ENCODE measurements at places on chromosomes 13 and 19.
A peak's percentile ranks its signal among the peaks of the same experiment; 100 is the strongest.

DNA sequence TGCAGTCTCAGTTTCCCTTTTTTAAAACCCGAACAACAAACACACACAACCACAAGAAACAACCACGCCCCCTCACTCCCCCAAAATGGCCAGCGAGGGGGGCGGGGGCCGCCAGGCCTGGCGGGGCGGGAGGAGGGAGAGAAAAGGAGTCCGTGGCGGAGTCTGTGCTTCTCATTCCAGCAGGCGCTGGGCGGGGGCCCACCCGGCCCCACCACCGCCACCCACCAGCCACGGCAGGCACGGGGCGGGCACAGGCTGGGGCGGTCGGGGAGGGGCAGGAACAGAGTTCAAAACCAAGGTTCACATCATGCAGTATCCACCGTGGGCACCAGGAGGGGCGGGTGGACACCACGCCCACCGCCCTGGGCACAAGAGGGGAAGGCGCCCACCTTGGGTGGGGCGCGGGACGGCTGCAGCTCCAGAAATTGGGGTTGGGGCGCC, 12.9 kb downstream of the DPF1 start:
- DNase-seq = no peak

DNA sequence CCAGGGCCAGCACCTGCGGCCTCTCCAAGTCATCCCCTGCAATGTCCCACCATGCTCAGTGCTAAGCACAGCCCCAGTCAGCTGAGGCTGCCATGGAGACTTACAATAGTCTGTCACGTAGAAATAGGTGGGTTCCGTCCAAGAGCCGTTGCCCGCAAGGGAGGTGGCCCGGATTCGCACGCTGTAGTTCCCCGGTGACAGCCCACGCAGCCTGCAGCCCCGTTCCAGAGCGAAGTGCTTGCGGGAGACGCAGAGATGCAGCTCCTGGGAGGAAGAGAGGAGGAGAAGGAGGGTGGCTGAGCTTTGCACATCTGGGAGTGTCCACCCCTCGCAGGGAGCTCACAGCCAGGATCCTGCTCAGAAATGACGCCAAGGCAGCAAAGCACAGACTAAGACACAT, 62.6 kb downstream of the ZNF557 start:
- no peak for DNase-seq

- no peak for DNase-seq
Measured at GRCh38 chr13:49302222-49302621, 54.5 kb downstream of the CDADC1 start.

DNA sequence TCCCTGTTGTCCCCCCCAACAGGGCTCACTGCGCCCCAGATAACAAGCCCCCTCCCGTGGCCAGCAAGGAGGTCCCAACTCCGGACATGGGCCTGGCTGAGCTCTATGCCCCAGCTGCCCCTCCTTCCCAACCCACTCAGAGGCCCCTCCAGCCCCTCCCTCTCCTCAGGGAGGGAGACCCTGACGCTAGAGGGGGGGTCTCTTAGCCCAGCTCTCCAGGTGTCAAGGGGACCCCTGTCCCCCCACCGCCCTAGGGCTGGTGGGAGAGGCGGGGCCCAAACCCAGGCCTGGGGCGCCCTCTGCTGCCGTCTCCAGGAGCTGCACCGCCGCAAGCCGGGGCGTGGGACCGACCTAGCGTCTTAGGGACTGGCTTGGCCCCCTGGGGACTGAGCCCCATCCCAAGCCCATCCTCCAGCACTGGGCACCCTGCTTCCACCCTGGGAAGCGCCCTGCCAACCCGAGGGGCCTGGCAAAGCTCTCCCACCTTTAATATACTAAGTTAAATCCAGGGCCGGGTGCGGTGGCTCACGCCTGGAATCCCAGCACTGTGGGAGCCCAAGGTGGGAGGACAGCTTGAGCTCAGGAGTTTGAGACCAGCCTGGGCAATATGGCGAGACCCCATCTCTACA, 1.4 kb downstream of the GRIN3B start:
- no peak for DNase-seq

DNA sequence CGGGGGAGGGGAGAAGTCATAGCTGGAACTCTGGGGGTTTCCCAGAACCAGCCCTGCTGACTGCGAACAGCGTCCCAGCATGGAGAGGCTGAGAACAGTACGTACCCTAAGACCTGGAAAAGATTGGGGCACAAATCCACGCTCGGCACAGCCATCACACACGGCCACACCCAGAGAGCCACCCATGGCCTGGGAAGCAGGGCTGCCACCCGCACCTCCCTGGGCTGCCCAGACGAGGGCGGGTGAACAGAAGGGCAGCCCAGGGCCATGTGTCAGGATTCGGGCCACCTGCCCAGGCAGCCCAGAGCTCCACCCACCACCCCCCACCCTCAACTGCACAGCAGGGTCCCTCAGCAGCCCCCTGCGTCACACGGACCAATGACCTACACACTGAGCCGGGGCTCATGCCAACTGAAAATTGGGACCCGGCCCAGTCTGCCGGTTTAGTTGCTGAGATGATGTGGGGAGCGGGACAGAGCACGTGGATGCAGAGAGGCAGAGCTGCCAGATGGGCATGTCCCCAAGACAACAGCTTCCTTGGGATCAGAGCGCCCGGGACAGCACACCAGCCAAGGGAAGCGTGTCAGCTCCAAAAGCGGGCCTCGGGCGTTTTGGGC, 8.5 kb downstream of the UBXN6 start:
- peak; percentile 73 for DNase-seq

- no peak for DNase-seq
Measured at GRCh38 chr13:76239031-76239680, 603.0 kb downstream of the LMO7 start.

GRCh38 chr19:40594255-40594654, 6.9 kb upstream of the LTBP4 start:
- no peak for DNase-seq

DNA sequence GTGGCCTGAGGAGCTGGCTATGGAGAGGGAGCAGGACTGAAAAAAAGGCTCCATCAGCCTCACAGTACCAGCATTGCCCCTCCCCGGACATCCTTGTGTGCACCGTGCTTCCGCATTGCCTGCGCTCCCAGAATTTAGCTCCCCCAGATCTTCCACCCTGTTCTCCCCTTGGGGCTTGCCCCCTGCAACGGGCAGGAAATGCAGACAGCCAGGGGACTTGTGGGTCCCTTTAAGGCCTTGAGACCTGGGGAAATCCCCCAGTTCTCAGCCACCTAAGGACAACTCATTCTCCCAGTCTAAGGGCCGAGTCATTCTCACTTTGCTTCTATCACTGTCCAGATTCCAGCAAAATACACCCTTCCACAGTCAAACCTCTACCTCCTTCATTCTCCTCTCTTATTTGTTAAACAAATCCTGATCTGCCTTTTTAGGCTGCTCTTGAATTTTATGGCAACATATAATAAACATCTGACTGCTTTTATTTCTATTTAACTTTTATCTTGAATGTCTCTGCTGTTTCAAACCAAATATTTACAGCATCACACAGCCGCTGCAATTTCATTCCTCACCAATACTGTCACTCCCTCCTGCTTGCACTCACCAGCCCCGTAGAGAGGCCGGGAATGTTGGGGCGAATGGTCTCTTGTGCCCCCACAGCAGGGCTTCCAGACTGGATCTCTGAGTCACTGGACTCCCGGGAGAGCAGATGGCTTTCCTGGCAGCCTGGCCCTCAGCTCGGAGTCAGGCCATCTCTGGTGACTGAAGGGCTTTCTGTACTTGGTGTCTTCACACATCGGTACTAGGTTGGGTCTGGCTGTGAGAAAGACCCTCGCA, 221.9 kb downstream of the TSHZ3 start:
- DNase-seq = no peak

DNA sequence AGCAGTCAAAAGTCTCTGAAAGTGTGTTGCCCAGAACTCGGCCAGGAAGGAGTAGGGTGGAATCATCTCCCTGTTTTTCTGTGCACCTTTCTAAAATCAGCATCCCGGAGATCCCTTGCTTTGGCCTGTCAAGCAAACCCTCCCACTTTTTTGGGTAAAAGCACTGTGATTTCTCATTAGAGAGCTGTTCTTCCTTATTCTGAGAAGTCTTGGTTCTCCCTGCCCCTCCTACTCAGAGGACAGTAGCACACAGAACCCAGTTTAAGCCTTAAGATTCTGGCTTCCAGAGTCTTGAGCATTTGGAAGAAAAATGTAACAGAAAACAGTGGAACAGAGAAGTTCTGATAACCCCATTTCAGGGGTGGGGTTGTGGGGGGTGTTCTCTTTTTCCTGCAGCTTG, 52.6 kb upstream of the KATNAL1 start:
- DNase-seq = no peak

DNA sequence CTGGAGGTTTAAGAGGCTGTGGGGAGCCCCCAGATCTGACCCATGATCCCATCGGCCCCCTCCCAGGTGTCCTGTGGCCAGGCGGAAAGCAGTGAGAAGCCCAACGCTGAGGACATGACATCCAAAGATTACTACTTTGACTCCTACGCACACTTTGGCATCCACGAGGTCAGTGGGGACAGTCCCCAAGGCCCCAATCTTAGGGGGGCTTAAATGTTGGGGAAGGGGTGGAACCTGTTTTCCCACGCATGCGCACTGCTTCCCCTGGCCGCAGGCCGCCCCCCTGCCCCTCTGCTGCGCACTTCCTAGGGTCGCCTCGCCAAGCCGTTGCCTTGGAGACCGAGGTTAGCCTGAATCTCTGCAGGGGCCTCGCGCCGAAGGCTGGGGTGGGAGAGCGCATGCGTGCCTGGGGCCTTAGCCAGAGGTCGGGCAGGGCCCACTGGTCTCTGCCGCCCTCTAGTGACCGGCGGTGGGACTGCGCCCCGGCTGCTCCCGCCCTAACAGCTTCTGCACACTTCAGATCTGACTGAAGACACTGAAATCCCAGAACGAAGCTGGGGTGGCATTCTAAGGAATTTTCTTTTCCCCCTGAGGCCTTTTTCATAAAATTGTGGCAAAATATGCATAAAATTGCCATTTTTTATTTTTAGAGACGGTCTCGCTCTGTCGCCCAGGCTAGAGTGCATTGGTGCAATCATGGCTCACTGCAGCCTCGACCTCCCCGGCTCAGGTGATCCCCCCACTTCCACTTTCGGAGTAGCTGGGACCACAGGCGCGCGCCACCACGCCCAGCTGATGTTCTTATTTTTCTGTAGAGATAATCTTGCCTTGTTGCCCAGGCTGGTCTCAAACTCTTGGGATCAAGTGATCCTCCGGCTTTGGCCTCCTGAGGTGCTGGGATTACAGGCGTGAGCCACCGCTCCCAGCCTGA, 3.6 kb downstream of the PRMT1 start:
- peak; percentile 77 for DNase-seq

DNA sequence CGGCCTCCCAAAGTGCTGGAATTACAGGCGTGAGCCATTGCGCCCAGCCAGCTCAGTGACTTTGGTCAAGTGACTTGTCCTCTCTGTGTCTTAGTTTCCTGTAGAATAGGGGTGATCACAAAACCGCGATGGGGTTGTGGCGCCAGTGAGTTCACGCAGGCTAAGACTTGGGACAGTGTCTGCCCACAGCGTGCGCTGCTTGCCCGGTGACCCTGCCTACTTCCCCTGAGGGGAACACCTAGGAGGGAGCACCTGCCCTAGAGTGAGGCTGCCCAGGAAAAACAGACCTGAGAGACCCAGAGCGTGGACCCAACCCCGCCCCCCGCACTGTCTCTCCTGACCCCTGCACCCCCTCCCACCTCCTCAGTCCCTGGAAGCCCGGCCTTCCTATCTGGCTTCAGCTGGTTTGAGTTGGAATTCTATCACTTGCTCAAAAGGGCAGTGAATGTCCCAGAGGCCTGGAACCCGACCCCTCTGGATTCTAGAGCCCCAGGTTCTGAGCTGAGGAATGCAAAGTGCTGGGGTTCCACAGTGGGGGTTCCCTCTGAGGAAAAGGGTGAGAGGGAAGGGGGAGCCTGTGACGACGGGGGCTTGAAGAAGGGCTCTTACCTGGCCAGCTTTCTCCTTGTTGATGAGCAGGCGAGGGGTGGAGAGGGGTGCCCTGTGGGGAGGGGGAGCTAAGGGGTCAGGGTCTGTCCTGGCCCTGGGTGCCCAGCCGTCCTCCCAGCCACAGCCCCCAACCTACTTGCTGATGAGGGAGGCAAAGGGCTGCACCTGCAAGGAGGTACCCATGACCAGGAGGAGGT, 2.2 kb upstream of the RINL start:
- DNase-seq = no peak

DNA sequence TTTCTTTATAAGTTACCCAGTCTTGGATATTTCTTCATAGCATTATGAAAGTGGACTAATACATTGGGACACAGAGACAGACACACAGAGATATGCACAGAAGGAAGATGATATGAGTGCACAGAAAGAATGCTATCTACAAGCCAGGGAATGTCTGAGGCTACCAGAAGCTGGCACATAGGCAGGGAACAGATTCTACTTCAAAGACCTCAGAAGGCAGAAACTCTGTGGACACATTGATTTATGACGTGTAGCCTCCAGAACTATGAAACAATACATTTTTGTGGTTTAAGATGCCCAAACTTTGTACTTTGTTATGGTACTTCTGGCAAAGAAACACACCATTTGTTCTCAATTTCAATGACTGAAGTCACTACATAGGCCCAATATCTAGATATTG, 556.7 kb downstream of the PCDH9 start:
- no peak for DNase-seq

- DNase-seq = no peak
Measured at GRCh38 chr13:95100525-95101433, 200.5 kb downstream of the ABCC4 start.

GRCh38 chr13:110536006-110536693, 25.4 kb downstream of the RAB20 start:
- DNase-seq = peak; percentile 43

Data from amygdala (tissue), 56 donors.